Aorta (tissue), 5 donors: ENCODE measurements at places on chromosomes 4 and X. TPM values are rescaled to one million over a fixed set of nuclear protein-coding genes. Genes with fewer than 3 reads are reported as not detected.

DNA sequence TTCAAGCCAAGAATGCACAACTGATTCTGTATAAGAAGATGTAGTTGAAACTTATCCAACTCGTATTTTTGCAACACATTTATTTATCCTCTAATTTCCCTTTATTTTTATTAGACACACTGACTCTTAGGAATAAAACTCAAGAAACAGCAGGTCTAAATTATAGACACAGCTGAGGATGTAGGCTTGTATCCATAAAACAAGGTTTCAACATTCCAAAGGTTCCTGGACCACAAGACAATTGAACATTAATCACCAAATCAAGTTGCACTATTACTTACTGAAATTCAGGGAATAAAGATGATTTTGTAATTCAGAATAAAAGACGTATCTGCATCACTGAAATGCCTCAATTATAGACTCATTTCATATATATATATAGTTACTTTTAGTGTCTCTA lies 683.5 kb upstream of the GRIA3 start:
- no peak for DNase-seq

DNA sequence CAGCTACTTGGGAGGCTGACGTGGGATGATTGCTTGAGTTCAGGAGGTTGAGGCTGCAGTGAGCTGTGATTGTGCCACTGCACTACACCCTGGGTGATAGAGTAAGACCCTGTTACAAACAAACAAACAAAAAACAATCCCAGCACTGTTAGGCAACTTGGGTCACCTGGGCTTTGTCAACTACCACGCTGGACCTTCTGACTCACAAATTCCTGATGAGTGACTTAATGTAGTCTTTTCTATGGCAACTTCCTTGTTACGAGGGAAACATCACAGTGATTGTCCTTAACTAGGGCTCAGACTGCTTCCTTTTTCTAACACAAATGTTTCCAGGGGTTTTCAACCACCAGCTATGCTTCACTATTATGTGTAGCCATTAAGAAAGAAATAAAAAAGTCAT lies 128.8 kb upstream of the GPC4 start:
- DNase-seq, result no peak

DNA sequence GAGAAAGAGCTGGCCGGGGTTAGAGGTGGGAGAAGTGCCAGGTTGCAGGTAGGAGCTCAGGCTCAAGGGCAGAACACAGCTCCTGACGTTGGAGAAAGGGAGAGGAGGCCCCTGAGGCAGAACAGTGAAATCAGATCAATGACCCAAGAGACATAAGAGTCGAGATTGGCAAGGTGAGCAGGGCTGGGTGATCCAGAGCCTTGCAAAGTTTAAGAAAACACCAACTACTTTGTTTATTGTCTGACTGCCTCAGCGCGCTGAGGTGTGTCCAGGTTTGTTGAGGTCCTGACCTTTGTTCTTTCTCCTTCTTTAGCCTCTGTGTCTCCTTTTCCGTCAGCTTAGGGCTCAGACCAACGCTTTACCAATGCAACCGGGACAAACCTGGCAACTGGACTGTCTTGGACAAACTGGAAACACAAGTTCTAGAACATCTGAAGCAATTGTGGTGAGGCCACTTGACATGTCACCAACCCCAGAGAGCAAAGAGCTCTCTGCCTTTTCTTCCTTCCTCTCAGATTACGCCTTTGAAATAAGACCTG lies 28.3 kb downstream of the CHRNA9 start:
- no peak for DNase-seq

DNA sequence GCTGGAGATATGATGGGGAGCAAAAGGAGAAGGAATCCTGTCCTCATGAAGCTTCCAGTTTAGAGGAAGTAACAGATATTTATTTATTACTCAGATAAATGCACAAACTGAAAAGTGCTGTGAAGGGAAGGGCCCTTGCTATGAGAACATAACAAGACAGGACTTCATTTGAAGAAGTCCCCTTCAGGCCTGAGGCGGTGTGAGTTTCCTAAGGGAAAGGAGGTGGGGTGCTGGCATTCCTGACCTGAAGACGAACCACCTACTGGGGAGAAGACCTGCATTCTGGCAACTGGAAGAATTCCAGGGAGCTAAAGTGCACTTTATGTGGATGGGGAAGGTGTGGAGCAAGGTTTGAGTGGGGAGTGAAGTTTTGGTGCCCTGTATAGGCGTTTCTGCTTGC lies 15.9 kb upstream of the SPARCL1 start:
- no peak for DNase-seq

- peak; percentile 80 for DNase-seq
Observed at GRCh38 chrX:150507251-150507856, 61.1 kb upstream of the MTM1 start.

DNA sequence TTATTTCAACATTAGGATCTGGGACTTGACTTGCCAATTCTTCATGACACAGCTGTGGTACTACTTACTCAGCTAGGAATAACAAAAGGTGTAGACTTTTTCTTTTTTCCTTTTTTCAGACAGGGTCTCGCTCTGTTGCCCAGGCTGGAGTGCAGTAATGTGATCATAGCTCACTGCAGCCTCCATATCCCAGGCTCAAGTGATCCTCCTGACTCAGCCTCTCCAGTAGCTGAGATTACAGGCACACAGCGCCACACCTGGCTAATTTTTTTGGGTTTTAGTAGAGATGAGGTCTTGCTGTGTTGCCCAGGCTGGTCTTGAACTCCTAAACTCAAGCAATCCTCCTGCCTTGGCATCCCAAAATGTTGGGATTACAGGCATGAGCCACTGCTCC lies 16.3 kb downstream of the NOA1 start:
- DNase-seq, result no peak

Gene TXLNG
- 3.6 TPM for polyA plus RNA-seq
